Ureter (tissue), 1 donor: ENCODE measurements at places on chromosomes 7 and 10.

GRCh38 chr10:20233423-20233822 is 417.2 kb downstream of the PLXDC2 start:
- no peak for DNase-seq

GRCh38 chr7:5065107-5065407 is 19.4 kb downstream of the RBAK start:
- no peak for DNase-seq

GRCh38 chr10:110851020-110851612 is 20.6 kb upstream of the PDCD4 start:
- no peak for DNase-seq

DNA sequence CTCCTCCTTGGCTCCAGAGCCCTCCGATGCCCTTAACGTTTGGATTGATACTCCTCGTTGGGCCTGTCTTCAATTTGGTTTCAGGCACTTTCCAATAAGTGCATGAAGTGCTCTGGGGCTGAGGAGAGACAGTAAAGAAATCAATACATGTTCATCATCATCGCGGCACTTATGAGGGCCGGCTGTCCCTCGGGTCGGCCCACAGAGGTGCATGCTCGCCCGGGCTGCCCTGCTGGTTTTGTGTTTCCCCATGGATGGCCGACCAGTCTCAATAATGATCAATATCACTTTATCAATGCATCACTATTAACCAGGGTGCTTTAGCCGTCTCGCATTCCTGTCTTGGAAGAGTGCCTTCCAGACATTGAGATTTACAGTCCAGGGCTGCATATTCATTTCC is 154.2 kb downstream of the EBF3 start:
- DNase-seq = no peak

- no peak for DNase-seq
These were observed 15.8 kb downstream of the VOPP1 start for GRCh38 chr7:55556492-55556891.

GRCh38 chr10:26755443-26755903 is 58.0 kb downstream of the PDSS1 start:
- no peak for DNase-seq

GRCh38 chr7:17212188-17212587 is 86.3 kb upstream of the AHR start:
- no peak for DNase-seq

GRCh38 chr10:13922586-13922985 is 335.8 kb downstream of the PRPF18 start:
- no peak for DNase-seq

DNA sequence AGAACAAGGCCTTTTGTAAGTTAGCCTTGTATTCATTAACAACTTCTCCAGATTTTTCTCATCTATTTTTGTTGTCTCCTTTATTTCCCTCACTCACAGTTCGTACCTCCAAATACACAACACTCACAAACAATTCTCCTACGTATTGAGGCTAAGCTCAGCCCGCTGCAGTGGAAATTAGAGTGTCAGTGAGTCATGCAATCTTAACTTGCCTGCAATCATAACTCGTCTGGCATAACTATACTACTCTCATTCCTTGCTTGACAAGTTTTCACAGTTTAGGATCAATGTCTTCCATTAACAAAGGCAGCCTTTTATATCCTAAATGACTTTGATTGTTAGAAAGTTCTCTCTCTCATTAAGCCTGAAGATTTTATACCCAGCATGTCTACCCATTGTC is 23.8 kb downstream of the TMEM196 start:
- DNase-seq = no peak

DNA sequence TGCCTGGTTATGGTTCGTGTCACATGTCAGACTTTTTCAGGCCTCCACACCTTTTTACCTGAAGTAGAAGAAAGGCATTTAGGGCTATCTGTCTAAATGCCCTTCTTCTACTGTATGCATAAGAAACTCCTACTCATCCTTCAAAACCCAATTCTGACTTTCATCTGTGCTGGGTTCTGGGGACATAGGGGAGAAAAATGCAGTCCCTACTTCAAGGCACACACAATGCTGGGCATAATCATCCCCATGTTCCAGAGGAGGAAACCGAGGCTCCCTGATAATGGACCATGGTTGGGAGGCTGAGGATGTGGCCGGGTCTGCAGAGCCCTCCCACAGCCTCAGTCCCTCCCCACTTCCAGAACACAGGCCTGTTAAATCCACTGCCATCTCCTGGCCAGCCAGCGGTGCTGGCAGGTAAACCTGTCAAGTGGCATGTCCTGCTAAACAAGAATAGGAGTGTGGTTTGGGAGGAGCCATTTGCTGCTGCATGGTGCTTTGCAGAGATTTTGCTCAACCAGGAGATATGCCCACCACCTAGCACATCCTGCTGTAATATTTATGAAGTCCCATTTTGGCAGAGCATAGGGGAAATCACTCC is 32.0 kb downstream of the GRID1 start:
- DNase-seq = no peak

DNA sequence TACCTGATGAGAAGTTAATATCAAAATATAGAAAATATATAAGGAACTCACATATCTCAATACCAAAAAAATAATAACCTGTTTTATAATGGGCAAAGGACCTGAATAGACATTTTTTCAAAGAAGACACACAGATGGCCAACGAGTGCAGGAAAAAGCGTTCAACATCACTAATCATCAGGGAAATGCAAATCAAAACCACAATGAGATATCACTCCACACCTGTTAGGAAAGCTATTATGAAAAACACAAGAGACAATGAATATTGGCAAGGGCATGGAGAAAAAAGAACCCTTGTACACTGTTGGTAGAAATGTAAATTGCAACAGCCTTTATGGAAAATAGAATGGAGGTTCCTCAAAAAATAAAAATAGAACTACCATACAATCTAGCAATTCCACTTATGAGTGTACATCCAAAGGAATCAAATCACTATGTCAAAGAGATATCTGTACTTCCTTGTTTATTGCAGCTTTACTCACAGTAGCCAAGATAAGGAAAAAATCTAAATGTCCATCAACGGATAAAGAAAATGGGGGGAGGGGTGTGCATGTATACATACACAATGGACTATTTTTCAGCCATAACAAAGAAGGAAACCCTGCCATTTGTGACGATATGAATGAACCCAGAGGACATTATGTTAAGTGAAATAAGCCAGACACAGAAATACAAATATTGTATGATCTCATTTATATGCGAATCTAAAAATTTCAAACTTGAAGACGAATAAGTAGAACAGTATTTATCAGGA is 3.6 kb upstream of the ALOX5 start:
- DNase-seq = no peak

GRCh38 chr7:55032069-55032699 is 13.4 kb downstream of the EGFR start:
- no peak for DNase-seq

- DNase-seq = no peak
These were observed 1.7 kb upstream of the CTNNA3 start for GRCh38 chr10:67697724-67698131.

GRCh38 chr7:82015751-82016150 is 245.9 kb upstream of the HGF start:
- DNase-seq = no peak

- no peak for DNase-seq
These were observed 19.0 kb upstream of the C10orf71 start for GRCh38 chr10:49280001-49280408.

DNA sequence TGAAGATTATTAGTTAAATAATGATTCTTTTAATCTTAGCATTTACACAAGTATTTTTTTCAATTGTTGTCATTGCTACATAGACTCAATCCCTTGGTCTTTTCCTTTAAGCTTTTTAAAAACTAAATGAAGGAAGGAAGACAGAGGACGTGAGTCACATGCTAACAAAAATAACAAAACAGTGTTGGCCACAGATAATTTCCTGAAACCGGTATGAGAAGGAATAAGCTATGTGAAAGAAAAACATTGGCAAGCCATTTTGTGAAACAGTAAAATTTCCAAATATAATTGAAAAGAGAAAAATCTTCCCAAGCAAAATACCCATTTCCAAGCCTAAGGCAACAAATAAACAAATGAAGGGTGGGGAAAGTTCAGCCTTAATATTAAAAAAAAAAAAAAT is 223.0 kb downstream of the AHR start:
- DNase-seq = no peak

DNA sequence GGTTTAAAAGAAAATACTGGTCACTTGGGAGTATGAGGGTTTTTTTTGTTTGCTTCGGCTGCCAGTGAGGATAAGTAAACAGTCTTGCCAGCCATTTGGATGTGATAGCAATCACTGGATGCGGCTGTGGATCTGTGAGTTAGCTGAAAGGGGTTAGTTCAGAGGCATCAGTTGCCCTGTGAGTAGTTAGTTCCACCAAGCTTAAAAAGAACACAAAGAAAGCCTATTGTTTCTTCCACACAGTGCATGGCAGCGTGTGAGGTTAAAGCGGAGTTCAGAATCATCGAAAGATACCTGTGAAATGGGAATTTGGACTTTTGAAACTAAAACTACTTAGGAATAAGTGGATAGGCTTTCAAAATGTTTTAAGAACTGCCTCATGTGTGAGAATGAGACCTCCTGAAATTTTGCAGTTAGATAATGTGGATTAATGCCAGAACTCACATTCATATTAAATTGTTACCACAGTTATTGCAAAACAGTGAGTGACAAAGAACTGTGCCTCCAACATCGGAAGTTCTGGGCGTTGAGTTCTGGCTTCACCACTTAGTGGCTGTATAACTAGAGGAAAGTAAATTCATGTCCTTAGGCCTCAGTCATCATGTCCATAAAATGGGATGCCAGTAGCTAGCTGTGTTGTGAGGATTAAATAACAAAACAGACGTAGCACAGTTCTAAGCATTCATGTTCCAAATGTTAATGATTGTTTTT is 31.3 kb downstream of the KIAA1217 start:
- no peak for DNase-seq

GRCh38 chr10:46520941-46521340 is 35.5 kb downstream of the GPRIN2 start:
- peak; percentile 41 for DNase-seq
